ENCODE measurements at places on chromosomes 3 and 15. TPM values are rescaled to one million over a fixed set of nuclear protein-coding genes. Genes with fewer than 3 reads are reported as not detected.

GRCh38 chr3:156795890-156796481, 30.2 kb upstream of the LEKR1 start:
- DNase-seq = peak; percentile 64

The ZNF502 gene
- 5.3 TPM for total RNA-seq

DNA sequence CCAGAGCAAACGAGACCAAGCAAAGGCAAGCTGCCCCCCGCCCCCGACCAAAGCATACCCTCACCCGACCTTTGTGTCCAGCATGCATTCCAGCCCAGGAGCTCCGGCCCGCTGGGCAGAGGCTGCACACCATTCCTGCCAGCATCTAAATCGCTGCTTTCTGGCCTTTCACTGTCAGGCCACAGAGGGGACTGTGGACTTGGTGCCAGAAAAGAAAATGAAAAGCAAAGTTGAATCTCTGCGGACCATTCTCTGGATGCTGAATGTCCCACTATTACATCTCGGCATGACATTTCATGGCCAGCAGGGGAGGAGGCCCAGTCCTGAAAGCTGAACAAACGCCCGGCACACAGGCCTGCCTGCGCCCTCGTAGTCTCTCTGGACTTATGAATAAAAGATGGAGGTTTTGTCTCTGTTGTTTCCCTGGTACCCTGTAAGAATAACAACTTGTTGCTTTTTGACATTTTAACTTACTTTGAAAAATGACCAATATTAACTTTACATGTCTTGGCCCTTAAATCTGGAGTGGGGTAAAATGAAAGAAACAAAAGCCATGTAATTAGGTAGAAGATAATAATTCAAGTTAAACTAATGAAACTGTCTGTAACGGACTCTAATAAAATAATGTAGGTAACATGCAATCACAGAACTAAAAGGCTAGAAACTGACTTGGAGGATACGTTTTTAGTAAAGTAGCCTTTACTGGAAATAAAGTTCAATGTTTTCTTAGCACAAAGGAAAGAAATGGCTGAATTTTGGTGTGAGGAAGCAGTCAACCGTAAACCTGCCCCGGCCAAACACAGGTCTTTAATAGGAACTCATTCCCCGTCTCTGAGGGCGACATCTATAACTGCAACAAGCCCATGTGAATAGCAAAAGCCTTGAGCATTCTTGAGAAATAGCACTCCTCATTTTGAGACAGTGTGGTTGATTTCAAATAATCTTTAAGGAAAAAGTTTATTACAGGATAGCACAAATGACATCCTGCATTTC, 12.7 kb downstream of the IL17RD start:
- DNase-seq = no peak

The PEX11A gene
- 12.6 TPM for total RNA-seq

- peak; percentile 44 for DNase-seq
Measured at GRCh38 chr3:140223631-140224030, 288.6 kb downstream of the CLSTN2 start.

- DNase-seq = peak; percentile 74
Measured at GRCh38 chr3:139111392-139112229, 66.9 kb upstream of the PRR23C start.

The TF gene
- total RNA-seq = not detected

The ACKR4 gene
- total RNA-seq = 0.98 TPM

The PIERCE2 gene
- total RNA-seq = 9.9 TPM

- peak; percentile 23 for DNase-seq
Measured at GRCh38 chr15:58306591-58307312, 125.0 kb upstream of the LIPC start.

The DUOXA2 gene
- not detected for total RNA-seq

GRCh38 chr15:93217343-93217742, 128.3 kb upstream of the RGMA start:
- peak; percentile 7 for DNase-seq

- DNase-seq = no peak
Measured at GRCh38 chr3:172276103-172276502, 172.2 kb downstream of the GHSR start.

DNA sequence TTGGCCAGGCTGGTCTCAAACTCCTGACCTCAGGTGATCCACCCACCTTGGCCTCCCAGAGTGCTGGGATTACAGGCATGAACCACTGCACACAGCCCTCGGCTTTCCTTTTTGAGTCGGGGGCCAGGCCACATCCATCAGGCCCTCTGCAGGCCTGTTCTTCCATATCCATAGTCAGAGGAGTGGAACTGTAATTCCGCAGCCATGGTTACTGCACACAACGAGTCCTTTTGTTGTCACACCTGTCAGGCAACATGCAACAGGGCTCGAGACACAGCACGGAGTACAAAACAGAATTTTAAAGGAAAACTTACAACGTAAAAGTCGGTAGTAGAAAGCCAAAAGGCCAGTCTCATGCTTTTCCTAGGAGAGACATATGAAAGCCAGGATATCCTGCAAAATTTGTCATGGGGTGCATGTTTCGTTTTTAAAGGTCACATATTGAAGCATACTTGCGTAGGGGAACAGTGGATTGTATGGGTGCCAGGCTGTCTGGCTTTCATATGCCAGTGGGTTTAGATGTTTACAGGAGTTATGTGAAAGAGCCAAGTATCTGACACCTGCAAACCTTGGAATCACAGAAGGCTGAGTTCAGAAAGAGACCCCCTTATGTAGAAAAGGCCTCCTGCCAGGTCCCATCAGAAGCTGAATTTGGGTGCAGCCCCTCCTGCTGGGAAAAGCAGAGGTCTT, 63.2 kb upstream of the LPP start:
- no peak for DNase-seq

DNA sequence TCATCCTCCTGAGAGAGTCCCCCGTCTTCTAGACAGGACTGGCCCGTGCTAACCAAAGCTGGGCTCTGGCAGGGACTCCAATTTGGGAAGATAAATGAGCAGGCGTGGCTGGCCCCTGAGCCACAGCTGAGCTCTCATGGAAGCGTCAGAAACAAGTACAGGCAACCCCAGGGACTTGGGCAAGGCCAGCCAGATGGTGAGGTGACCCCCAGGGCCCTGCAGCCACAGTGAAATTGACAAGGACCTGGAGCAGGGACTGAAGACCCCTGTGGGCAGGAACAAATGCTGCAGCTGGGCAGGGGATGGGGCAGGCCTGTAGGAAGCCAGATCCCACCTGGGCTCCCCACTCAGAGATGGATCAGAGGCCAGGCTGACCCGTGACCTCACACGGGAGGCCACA, 32.8 kb upstream of the CGNL1 start:
- DNase-seq = no peak
